ENCODE measurements at places on chromosomes 1 and 21.

GRCh38 chr1:186611156-186611555 is 69.1 kb downstream of the PTGS2 start:
- DNase-seq: no peak

GRCh38 chr1:234295068-234295467 is 78.2 kb upstream of the COA6 start:
- DNase-seq: no peak

DNA sequence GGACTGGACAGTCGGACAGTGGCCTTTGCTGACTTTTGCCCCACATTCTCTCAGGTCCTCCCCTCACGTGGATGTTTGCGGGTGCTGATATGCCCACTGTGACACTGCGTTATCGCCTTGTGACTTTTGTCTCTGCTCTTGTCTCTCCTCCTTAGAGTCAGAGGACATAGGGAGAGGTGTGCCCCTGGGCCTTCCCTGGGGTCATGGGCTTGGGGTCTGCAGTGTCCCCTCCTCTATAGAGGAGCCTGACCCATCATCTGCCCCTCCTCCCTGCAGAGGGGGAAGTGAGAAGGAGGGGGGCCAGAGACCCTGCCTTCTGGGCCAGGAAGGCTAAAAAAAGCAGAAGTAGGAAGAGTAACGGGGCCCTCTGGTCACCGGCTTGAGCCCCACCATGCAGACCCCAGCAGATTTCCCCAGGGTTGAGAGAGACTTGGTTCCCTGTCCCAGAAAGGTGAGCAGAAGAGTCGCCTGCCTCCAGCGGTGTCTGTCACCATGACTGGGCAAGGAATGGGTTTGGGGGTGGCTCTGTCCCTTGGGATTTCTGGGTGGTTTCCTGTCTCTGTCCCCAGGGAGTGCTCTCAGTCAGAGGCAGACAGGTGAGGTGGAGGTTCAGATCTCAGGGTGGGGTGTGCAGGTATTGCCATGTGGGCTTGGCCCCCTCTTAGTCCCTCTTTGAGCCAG is 13.3 kb downstream of the RPS6KA1 start:
- DNase-seq: no peak

DNA sequence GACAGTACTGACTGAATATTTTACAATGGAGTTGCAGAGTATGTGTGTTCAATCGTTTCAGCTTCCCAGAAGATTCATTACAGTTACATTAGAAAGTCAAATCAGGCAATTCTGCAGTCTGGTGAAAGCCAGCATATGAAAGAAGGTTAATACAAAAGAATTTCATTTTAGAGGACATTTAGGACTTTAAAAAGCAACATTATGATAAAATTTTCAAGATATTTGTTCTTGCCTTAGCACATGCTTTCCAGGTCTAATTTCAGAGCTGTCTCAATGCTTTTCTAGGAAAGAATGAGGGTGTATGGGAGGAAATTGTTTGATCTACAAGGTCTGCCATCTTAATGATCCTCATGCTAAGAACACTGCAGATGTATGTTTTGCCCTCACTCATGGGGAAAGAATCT is 63.2 kb downstream of the RERE start:
- DNase-seq: no peak

DNA sequence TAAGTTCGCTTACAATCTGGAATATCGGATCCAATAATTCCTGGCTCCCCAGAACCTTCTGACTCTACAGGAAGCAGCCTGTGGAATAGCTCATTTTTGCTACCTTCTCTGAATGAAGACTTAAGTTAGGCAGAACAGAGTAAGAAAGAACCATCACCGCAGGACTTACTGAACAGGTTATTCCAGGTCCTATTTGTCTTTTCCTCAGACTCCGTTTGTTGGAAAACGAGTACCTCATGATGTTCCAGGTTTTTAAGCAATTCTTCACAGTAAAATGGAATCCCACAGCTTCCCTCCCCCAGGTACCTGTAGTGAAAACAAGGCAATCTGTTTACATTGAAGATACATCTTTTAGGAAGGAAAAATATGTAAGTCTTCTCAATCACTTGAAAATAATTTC is 59.8 kb downstream of the ADCY10 start:
- DNase-seq: no peak

- DNase-seq: no peak
These were observed 25.0 kb downstream of the AGPAT3 start for GRCh38 chr21:43890042-43890441.

DNA sequence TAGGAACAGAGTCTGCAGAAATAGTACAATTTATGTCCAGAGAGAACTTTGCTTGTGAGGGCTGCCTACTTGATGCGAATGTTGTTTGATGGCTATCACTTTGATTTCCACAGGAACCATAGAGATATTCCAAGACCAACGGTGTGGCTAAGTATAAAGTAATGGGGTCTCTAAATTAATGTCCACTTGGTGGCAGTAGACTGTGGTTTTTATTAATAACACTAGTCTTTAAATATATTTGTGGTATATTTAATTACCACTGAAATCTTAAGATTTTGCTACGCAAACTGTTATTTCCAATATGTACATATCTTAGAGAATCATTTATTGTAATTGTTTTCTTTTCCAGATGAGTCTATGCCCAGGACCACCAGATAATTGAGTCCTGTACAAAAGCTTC is 647.9 kb downstream of the PLA2G4A start:
- no peak for DNase-seq

DNA sequence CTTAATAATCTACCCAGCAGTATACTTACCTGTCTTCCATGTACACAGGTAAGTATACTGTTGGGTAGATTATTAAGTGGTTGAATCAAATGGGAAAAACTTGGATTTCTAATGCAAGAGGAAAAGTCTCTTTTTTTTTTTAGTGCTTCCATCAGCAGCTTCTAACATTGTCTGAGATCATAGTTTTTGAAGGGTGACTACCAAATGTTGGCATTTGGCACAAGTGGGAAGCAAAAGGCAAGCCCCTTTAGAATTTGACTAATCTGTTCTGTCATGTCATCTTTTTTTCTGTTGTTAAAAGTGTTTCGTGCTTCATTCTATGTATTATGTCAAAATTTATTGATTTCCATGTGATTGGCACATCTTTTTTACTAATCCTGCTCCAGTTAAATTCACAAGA is 547 bp downstream of the FMO1 start:
- DNase-seq: no peak

DNA sequence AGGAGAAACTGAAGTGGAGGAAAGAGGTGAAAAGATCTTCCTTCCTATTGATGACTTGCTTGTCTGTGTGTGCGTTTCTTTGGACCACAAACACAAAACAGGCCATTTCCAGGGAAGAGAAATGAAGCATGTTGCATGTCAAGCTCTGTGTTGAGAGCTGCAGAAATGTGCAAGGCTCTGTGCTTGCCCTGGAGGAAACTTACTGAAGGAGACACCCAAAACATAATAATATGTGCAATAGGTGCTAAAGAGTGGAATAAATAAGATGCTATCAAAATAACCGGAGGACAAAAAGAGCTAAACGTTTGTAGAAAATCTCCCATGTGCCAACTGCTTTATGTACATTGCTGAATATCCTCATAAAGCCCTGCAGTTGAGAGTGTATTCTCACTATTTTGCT is 195.2 kb upstream of the HMGB4 start:
- DNase-seq: no peak

DNA sequence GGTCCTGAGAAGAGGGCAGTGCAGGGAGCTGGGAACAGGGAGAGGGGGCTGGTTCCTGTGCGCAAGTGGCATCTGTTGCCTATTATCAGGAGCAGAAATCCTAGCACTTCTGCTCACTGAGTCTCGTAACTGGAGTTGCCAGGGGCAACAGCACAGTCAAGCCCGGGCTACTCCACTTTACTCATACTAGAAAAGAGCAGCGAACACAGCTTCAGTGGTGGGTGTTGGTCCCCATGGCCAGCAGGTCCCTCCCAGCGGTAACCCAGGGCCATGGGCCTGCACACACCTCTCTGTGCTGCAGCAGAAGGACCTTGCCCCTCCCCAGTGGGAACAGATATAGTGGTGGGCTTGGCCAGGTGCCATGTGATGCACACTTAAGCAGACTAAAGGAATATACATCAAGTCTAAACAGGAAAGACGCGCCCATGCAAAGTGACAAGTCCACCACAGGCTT is 8.5 kb downstream of the PYCR2 start:
- DNase-seq: no peak

DNA sequence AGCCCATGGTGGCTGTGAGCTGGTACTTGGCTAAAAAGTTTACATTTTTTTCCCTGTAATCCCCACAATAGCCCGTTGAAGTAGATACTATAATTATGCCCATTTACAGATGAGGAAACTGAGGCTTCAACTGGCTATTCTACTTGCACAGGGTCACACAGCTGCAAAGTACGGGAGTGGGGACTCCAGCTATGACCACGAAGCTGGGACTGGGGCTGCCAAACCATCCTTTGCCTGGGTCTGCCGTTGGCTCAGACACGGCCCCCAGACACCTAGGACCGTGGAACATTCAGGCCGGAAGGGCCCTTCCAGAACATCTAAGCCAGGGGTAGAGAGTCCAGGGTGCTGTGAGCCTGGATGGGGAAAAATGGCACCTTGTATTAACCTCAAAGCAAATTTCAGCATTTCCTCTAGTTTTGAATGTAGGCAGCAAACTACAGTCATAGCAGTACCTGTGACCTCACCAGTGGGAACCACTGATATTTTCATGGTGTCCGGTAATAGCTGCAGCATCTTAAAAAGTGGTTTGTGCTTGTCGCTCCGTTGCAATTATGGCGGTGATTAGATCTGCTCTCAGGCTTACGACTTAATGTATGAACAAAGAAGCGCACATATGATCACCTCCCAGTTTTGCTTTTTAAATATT is 4.3 kb downstream of the TP73 start:
- DNase-seq: no peak

DNA sequence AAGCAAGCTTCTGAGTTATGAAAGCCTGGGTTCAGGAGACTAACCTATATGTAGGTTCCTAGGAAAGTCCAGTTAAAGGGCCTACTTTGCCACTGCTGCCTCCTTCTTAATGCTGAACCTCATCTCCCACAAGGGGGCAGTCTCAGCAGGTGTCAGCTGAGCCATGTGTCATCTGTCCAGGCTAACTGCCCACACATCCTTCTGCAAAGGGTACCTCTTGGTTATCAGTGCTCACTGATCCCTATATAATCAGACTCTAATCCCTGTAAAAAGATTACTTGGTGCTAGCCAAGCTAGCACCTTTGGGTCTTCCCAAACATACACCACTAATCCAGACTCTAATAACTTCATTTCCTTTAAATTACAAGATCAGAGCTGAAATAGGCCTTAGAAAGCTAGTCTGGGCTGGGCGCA is 9.0 kb downstream of the PRDX1 start:
- peak; percentile 15 for DNase-seq

- DNase-seq: no peak
These were observed 865.1 kb upstream of the ADAMTS5 start for GRCh38 chr21:27831816-27832569.

Measured in activated CD4-positive, CD25-positive, alpha-beta regulatory T cell (primary cell).